ENCODE measurements at places on chromosomes 12 and 14. TPM values are rescaled to one million over a fixed set of nuclear protein-coding genes. Genes with fewer than 3 reads are reported as not detected.

DNA sequence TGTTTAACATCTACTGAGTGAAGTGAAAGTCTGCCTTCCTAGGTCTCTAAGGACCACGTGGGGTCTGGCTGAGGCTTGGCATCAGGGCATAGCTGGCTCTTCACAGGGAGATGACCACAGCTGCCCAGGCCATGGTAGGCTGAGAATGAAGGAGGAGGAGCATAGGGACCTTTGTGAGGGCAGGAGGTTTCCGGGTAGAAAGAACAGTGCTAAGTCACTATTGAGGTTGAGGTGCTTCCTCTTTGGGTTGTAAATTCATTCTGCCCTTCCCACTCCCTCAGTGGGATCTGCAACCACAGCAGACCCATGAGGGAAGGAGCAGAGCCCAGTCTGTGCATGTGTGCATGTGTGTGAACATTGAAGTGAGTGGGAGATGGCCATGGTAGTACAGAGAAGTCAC, 909.6 kb downstream of the VRK1 start:
- DNase-seq = no peak

DNA sequence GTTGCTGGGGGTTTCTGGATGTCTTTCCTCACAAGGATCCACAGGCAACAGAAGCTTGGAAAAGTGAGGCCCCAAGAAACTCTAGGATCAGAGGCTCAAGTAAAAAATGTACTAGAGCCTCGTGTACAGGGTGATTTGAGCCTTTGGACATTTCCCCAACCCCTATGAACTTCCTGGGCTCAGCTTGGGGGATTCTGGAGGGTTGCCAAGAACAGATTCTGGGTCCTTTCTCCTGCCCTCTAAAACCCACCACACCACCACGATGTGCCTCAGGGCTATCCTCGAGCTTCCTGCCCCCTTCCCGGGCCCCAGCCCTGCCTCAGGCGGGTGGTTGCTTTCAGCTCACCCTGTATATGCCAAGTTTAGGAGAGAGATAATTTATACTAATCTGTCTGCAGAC, 583 bp downstream of the FAM186B start:
- DNase-seq = no peak

DNA sequence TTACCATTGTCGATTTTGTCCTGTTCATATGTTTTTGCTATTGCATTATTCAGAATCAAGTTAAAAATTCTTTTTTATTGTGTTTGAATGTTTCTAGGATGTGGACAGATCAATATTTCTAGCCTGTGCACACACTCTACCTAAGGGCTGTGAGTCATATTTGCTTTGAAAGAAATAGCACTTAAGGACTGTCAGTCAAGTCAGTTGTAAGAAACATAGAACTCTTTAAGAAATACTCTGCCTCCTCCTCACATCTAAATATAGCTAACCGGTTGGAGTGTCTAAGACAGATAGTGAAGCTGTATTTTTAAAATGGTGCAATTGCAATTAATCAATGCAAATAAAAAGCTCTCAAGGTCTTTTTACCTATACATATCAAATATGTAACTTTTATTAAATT, 17.9 kb upstream of the MGST1 start:
- no peak for DNase-seq

GRCh38 chr12:22431693-22432251, 97.3 kb upstream of the ST8SIA1 start:
- DNase-seq = no peak

GRCh38 chr12:53626702-53627169, 554 bp upstream of the ATF7 start:
- no peak for DNase-seq

DNA sequence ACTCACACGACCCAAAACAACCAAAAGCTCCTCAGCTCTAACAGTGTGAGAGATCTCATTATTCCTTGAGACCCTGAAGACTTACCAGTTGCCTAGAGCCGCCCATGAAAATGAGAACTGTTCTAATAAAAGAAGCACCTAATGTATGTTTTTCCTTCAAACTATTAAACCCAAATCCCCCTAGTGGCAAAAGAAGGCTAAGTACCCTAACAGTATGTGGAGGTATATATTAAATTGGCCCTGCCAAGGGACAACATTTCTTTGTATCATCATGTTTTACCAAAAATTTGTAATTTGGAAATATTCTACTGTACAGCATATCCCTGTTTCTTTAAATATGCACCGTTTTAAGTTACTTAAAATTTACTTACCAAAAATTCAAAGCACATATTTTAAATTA, 38.0 kb upstream of the PPFIA2 start:
- DNase-seq = no peak

DNA sequence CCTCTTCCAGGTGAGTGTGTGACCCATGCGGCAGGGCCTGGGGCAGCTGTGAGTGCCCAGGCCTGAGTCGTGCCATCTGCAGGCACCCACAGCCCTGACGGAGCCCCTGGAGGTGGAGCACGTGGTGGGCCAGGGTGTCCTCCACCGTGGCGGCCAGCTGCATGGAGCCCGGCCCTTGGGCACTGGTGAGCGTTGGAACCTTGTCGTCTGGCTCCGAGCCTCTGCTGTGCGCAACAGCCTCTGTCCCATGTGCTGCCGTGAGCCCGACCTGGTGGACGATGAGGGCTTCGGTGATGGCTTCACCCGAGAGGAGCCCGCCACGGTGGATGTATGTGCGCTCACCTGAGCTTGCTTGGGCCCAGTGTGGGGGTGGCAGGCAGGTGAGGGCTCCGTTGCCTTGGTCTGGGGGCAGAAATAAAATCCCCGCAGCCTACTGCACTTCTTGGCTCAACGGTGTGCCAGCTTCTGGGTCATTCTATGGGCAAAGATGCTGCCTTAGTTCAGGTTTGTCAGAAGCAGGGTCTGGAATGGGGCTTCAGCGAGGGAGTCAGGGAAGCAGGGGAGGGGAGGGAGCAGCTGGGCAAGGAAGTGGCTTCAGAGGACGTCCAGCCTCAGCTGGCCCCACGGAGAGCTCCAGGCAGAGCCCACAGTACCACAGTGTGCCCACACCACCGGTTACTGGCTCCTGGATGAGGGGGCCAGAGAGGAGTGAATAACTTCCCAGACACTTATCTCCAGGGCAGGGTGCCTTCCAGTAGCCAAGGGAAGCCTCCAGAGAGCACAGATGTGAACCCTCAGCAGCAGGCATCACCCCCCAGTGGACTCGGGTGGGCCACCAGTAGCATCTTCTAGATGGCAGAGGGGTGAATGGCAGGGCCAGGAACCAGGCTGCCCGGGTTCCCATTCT, 1.2 kb upstream of the ARL6IP4 start:
- DNase-seq = no peak

GRCh38 chr12:65156366-65156841, 13.0 kb upstream of the LEMD3 start:
- DNase-seq = no peak

- DNase-seq = no peak
Observed at GRCh38 chr14:104359301-104359968, 220.1 kb upstream of the C14orf180 start.

FGF23 gene
- total RNA-seq = 0.06 TPM

ACSM4 gene
- not detected for total RNA-seq
